ENCODE measurements at places on chromosomes 5 and 9.

DNA sequence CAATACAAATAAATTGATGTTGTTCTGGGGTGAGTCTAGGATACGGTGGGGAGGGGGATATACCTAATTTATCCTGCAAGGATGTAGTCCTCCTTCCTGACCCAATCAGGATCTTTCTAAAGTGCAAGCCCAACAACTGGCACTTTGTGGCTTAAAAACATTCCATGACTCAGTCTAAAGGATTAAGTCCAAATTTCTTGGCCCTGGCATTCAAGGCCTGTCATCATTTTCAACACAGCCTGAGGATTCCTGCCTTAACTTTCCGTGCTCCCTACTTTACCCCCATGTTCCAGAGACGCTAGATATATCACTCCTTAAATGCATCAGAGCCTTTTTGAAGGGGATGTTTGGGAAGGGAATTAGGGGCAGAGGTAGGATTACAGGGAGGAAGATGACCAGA lies 1.0 kb downstream of the FAM221B start:
- DNase-seq: no peak

- no peak for DNase-seq
Measured at GRCh38 chr5:96909003-96909402, 26.9 kb upstream of the LNPEP start.

- no peak for DNase-seq
Measured at GRCh38 chr5:11851965-11852716, 52.1 kb downstream of the CTNND2 start.

DNA sequence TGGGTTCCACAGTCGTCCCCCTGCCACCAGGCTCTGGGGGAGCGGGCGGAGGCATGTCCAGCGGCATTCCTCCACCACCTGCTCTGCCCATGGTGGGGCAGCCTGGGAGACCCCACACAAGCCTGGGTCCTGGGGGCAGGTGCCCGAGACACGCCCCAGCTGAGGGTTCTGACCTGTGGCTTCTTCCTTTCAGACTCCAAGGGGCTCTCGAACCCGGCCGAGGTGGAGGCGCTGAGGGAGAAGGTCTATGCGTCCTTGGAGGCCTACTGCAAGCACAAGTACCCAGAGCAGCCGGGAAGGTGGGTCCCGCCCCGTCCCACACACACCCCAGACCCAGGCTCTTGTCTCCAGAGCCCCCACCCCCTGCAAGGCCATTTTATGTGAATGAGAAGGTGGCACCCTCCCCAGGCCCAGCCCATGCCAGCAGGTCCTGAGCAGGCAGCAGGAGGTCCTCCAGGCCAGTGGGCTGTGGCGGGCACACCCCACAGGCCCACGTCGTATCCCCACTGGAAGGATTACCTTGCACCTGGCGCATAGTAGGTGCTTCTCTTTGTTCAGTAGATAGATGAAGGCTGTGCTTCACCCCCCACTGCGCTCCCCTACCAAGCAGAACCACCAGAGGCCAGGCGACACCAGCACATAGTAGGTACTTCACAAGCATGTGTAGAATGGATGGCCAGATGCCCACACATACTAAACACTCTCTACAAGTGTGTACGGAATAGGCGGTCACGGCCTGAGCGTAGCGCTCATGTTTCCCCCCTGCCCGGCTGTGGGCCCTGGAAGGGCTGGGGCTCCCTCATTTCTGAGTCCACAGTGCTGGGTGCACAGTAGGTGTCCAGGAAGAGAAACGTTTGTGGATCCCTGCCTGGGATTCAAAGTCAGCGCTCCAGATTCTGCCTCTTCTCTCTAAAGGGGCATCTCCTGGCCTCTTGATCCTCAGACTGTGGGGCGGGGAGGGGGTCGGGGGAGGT lies 107.9 kb downstream of the RXRA start:
- DNase-seq: no peak

DNA sequence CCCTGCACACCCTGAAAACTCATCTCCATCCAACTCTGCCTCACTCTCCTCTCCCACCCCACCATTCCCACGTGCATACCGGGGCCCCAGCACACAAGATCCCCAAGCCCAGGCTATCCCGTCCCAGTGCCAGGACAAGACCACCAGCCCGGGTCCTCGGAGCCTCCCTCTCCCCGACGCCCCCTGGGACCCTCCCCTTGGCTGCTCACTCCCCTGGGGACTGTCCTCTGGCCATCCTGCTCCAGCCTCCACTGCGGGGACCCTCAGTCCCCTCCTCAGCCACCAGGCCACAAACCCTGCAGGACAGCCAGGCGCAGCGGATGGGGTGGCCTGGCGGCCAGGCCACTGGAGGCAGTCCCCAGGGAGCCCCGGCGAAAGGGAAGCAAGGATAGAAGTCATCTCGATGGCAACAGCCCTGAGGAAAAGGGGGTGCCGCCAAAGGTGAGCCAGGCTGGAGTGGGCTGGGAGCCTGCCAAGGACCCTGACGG lies 62.8 kb downstream of the C9orf50 start:
- no peak for DNase-seq
